ENCODE measurements at places on chromosomes 6 and 20.

DNA sequence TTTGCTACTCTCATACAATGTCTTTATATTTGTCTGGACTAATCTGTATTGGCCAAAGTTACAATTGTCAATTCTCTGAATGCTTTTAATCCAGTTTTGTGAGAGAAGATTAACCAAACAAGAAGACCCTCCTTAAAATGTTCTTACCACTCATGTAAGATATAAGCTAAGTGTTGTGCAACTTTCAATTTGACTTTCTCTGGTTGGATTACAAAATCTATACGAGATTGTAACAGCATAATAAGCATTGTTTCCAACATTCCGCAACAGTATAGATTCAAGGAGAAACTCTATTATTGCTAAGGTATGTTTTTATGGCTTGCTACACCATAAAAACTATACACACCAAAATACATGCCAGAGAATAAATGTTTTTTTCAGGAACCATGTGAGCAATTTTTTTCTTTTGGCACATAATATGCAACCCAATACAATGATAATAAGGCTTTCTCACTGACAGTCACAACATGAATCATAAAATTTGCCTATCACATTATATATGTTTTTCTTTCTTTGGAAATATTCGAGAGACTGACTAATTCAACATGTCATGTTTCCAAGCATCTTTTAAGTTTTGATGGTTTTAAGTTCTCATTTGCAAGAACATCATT is 12.2 kb upstream of the TRPC4AP start:
- DNase-seq: no peak

GRCh38 chr20:58788896-58789544 is 61.7 kb downstream of the GNAS-AS1 start:
- DNase-seq: no peak

DNA sequence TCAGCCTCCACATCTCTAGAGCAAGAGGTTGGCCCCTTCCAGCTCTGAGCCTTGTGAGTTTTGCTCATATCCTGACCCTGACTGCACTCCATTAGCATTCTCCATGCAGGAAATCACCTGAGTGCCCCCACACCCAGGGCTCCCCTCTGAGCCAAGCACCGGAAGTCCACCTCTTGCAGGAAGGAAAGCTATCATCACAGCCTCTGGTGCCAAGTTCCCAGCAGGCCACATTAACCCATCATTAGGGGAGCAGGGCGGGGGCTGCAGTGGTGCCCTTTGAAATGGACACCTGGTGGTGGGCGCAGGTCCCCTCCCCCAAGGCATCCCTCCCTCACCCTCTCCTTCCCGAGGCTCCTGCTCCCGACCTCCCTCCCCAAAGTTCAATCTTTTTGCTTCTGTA is 16.1 kb downstream of the GRM4 start:
- no peak for DNase-seq

- peak; percentile 42 for DNase-seq
Observed at GRCh38 chr6:29627755-29628418, 5.1 kb downstream of the GABBR1 start.

DNA sequence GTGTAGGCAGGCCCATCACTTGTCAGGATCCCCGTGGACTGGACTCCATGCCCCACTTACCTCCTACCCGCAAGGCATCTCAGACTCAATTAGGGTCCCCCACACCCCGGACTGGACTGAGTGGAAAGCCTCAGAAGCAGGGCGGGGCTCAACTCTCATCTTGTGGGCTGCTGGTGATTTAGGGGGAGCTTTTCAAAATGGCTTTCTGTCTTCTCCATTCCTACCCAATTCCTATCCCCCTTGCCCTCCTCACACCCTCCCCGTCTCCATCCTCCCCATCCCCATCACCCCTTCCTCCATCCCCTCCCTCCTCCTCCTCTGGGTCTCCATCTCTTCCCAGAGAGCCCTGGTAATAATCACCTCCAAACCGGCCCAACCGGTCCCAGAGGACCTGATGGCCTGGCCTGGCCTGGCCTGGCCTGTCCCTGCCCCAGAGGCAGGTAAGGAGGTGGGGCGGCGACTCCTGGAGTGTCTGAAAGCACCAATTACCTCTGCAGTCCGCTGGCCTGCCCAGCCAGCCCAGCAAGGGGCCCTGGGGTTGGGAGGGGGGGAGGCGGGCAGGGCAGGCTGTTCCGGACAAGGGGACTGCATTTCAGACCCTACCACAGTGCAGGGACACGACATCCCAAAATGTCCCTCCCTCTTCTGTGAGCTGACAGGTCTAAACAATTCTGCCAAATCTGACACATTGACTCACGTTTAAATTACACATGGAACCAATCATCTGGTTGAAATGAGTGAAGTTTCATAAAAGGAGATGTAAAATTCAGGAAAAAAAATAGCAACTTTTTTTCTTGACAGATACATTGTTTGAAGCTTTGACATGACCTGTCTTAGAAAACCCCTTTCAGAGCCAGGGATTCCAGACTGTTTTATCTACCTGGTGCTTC is 24.8 kb downstream of the MAFB start:
- peak; percentile 96 for DNase-seq

- DNase-seq: no peak
Observed at GRCh38 chr6:46044881-46045617, 29.4 kb upstream of the CLIC5 start.

DNA sequence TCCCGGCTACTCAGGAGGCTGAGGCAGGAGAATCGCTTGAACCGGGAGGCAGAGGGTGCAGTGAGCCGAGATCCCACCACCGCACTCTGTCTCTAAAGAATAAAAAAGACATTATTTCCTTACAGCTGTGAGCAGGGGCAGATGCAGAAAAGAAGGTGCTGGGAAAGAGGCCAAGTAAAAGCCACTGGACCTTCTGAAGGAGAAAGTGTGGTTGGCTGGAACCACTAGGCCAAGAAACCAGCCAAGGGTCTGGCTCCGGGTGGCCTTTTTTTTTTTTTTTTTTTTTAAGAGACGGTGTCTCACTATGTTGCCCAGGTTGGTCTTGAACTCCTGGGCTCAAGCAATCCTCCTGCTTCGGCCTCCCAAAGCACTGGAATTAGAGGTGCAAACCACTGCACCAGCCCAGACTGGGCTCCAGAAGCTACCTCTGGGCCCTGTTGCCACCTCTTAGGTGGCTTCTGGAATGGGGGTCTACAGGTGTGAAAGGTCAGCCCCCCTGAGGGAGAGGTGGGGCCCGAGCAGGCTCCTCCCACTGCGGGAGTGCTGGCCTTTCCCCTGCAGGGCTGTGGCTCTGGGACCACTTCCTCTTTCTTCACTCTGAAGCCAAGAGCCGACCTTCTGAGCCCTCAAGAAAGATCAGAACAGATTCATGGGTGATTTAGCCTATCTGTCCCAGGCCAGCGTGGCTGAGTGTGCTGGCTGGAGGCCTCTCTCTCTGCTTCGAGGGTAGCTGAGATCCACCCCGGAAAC is at the start of gene FGD2:
TSS of gene FGD2 (plus strand) at position 595 of the 750 bp plus-strand sequence. CDS start 163 bp downstream, outside the sequence.
- DNase-seq: peak; percentile 72

GRCh38 chr20:37430778-37431460 is 85.0 kb downstream of the SRC start:
- no peak for DNase-seq

- DNase-seq: no peak
Observed at GRCh38 chr20:8735014-8735413, 333.9 kb upstream of the PLCB4 start.

DNA sequence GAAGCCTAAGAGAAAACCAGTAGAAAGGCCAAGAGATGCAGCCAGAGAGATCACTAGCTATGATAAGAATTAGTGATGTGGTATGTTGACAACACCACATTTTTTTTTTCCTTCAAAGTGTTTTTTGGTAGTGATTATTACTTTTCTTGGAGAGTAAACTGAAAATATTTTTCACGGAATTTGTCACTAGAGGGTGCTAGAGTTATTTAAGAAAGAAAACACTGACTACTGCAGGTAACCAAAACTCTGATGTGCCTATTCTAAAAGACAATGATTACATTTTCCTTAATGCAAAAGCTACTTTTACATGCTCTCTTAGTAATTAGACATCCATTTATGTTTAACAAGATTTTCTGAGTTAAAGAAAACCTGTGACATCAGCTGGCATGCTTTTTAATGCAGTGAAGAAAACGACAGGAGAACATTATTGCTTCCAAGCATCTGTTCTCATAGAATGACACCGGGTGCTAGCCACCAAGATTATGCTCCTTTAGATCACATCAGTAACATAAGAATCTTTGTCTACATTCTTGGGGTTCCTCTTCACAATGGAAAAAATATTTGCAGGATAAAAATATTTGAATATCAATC is 28.8 kb downstream of the RWDD2A start:
- no peak for DNase-seq

DNA sequence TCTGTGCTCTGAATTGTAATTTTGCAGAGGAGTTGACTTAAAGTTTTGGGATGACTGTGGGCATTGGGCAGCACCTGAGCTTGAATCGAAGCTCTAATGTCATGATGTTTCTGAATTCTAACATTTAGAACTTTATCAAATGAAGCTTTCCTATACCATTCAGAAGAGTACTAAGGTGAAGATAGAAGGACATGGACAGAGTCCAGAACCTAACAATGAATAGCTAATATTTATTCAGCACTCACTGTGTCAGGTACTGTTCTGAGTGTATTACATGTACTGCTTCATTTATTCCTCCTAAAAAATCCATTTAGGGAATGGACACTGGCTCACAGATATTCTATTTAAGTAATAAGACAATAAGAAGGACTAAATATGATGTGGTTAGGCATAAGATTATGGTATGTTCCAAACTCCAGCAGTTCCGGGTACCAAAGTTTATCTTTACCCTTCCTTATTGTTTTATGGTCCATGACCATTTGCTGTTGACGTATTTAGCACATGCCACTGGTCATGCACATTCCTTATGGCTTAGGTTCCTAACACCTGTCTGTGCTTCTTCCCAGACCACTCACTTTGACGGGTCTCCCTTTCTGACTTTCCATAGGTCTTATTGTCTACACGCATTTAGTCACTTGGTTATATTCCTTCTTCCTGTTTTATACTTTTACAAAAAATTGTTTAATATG is 20.3 kb downstream of the BCKDHB start:
- no peak for DNase-seq

DNA sequence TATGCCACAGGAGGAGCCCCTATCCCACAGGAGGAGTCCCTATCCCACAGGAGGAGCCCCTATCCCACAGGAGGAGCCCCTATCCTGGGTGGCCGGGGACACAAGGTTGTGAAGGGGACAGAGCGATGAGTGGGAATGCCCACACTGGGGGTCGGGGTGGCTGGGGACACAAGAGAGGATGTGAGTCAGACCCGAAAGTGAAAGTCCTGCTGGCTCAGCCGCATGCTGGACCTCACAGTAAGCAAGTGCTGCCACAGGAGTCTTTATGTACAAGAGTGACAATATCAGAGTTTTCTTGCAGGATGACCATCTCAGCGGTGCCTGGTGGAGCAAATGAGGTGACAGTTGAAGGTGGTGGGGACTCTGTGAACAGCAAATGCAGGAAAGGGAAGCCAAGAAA is 93.7 kb downstream of the PSMB1 start:
- no peak for DNase-seq

- DNase-seq: no peak
Observed at GRCh38 chr20:17796091-17796563, 96.4 kb downstream of the BANF2 start.

GRCh38 chr6:91482498-91482897 is 895.6 kb upstream of the MAP3K7 start:
- DNase-seq: no peak

GRCh38 chr6:2132416-2132815 is 113.0 kb downstream of the GMDS start:
- no peak for DNase-seq

DNA sequence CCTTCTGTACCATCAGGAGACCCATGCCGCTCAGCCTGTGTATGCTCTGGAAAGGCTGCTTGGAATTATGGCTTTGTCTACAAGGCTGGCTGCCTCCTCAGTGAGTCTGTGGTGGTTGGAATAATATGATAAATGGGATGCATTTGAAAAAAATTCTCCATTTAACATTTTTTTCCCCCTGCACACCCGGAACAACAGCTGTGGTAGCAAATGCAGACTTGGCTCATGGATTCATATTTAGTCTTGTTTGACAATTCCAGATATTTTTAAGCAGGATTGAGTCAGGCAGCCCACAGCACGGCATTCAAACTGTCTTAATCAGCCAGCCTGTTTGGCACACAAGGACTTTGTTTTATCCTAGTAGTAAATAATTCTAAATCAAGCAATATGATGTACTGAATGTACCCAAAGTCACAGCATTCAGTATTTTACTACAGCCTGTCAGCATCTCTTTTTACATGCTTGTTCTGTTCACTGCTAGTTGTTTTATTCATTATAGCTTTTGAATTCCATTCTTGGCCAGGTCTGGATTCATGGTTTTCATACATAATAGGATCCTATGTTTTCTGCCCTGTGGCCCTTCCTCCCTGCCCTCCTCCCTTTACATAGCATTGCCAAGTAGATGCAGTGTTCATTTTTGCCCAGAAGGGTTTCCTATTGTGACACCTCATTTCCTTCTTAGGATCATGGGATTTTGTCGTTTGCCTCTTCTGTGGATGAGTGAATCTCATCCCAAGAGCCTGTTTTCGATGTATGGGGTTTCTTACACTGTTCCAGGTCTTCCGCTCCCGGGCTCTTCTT is 68.1 kb downstream of the LRRC1 start:
- no peak for DNase-seq

DNA sequence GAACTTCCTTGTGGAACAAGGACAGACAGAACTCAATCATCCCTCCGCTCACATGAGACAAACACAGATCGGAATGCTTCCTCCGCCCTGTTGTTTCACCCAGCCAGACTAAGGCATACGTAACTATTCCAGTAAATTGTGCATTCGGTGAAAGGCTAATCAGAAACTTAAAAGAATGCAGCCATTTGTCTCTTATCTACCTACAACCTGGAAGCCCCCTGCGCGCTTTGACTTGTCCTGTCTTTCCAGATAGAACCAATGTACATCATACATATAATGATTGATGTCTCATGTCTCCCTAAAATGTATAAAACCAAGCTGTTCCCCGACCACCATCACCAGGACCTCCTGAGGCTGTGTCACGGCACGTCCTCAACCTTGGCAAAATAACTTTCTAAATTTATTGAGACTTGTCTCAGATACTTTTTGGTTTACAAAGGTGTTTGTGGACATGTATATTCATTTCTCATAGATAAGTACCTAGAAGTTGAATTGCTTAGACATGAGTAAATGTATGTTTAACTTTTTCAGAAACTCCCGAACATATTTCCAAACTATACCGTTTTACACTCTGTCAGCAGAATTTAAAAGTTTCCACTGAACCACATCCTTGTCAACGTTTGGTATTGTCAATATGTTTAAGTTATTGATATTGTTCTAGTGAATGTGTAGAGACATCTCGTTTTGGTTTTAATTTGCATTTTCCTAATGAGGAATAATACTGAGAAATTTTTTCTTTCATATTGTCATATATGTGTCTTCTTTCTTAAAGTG is 197.6 kb upstream of the THBS2 start:
- no peak for DNase-seq

DNA sequence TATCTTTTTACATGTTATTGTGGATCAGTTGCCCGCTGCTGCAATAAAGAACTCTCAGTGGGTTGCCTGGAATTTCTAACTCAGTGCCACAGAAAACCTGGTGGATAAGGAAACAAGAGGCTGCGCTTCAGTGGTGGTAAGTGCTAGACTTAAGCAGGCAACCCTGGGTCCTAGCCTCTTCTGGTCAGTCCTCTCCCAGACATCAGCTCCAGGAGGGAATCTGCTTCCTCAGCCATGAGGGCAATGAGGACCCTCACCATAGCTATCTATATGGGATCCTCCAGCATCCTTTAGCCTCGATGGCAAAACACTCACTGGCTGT is 490.7 kb upstream of the SULF2 start:
- DNase-seq: no peak

- no peak for DNase-seq
Observed at GRCh38 chr20:46991880-46992639, 97.4 kb downstream of the EYA2 start.

Data from thyroid gland (tissue), 4 donors.